ENCODE measurements at places on chromosomes 7 and 10.
A peak's percentile ranks its signal among the peaks of the same experiment; 100 is the strongest.

DNA sequence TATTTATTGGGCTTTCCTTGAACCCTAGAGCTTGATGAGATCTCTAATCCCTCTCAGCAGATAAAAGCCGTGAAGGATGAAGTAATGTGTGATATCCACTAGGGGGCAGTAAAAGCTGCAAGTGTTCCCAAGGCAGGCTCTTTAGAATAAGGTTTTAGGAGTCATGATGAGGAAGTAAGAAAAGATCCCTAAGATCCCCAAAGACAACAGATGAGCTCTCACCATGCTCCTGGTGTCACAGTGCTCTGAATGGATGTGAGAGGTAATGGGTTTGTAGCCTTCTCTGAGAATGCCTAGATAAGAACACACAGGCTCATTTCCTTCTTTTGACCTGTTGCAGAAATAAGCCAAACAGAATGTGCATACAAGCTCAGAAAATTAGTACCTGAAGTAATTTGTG is 70.4 kb upstream of the ITPRID1 start:
- no peak for DNase-seq

DNA sequence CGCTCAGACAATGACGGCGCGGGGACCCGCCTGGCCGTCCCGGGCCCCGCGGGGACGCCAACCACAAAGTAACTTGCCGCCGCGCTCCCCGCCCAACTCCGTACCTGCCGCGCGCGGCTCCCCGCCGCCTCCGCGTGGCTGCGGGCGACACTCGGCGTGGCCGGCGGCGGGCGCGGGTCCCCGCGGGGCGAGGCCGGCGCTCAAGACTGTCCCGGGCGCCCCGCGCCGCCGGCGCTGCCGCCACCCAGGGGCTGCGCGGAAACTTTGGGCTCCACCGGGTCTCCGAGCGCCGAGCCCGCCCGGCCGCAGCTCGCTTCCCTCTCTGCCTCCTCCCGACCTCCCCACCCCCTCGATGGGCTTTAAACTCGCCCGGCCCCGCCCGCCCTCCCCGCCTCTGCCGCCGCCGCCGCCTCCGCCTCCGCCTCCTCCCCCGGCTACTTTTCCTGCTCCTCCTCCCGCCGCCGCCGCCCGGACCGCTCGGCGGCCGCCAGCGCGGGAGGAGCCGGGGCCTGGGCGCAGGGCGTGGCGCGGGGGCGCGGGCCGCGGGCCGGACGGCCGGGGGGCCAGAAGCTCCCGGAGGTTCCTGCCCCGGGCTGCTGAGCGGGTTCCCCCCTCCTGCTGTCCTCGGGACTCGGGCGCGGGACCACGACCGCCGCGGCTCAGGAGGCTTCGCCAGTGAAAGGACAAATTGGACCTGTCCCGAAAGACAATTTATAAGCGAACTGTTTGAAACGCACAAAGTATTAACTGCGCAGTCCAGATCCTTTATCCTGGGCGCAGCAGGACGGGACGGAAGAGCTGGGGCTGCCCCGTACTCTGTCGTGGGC is 10.6 kb upstream of the GRB10 start:
- peak; percentile 19 for DNase-seq

GRCh38 chr7:5005066-5005465 is 40.6 kb upstream of the RBAK start:
- DNase-seq, result no peak

GRCh38 chr10:4448030-4448429 is 378.0 kb upstream of the AKR1E2 start:
- DNase-seq, result no peak

- no peak for DNase-seq
Observed at GRCh38 chr7:97732565-97733275, 834 bp downstream of the TAC1 start.

- no peak for DNase-seq
Observed at GRCh38 chr7:46155367-46155766, 234.3 kb upstream of the IGFBP3 start.

- no peak for DNase-seq
Observed at GRCh38 chr7:50411332-50411731, 38.8 kb downstream of the FIGNL1 start.
